Activated CD8-positive, alpha-beta memory T cell treated with anti-CD3 and anti-CD28 coated beads for 1 hour (primary cell): ENCODE measurements at places on chromosomes 4 and X.
A peak's percentile ranks its signal among the peaks of the same experiment; 100 is the strongest.

DNA sequence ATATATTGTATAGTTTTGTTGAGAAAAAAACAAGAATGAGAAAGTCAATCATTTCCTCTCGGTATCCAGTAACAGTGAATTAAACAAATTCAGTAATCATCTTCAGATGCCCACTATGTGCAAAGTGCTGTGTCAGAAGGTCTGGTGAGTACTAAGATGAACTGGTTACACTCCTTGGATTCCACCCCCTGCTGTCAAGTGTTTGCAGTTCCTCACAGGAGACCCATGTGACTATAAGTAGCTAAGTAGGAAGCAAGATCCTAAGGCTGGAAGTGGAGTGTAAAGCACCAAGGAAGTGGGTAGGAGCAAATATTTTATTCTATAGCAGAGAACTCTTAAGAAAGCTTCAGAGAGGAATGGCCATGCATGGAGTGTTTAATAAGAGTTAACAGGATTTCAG is 73.6 kb downstream of the SNX25 start:
- no peak for DNase-seq

DNA sequence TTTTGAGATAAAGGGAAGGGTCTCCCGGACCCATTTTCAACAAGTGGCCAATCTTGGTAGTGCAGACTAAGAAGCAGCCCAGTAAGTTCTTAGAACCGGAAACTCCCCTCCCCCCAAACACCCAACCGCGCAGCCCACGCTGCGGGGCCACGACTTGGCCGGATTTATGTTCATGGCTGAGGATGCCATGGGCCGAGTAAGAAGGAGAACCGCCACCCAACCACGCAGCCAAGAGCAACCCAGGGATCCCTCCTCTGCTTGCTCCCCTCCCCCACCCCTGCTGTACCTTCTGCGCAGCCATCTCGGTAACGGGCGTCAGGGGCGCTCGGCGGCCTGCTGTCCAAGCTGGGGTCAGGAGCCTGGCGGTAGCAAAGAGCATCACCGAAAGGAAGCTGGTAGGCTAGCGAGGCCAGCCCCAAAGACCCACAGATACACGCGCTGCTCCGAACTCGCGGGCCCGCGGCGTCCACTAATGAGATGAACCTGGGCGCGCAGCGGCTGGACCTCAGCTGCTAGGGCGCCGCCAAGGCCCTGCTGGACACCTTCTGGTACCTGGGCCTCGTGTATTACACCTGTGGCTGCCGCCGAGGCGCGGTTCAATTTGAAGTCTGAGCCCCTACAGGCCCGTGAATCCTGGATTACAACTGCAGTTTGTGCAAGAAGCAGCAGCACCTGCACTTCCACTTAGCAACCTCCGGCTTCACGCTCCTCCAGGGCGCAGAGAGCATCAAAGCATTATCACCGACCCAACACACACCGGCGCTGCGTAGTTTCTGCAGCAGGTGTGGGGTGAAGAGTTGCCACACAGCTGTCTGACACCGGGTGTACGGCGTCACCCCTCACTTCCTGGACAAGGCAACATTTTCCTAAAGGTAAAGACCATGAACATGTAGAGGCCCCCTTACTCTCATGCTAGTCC is 63.4 kb downstream of the NUDT10 start:
- DNase-seq: peak; percentile 32

GRCh38 chr4:3489451-3489962 is 26.4 kb downstream of the DOK7 start:
- no peak for DNase-seq

DNA sequence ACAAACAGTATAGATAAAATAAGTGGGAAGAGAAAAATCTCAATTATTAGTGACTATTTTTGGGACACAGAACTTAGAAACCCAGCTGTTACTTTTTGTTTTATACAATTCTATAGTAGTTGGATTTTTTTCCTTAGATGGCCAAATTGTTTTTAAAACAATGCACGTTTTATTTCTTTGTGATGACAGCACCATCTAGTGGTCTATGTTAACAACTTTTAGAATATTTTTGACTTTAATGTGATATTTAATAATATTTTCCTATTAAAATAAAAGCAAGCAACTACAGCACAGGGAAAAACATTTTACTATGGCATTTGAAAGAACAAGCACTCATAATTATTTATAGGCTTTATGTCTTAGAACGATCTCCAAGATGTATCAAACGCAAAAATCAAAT is 5.6 kb upstream of the SMIM31 start:
- no peak for DNase-seq

- no peak for DNase-seq
Measured at GRCh38 chrX:20143111-20143510, 1.5 kb upstream of the EIF1AX start.

- no peak for DNase-seq
Measured at GRCh38 chrX:79368441-79368840, 1.3 kb upstream of the ITM2A start.

DNA sequence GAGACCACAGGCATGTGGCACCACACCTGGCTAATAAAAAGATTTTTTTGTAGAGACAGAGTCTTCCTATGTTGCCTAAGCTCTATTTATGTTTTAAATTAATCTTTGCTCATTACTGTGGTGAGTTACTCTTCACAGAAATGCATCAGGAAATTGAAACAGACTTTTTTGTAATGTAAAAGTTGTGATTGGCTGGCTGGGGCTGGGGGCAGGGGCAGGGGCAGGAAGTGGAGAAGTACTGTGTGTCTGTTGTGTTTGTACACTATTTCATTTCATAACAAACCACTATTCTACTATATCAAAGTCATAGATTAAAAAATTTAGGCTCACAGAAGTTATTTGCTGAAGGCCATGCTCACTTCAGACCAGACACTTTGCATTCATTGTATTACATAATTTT is 19.1 kb upstream of the ABRAXAS1 start:
- no peak for DNase-seq

DNA sequence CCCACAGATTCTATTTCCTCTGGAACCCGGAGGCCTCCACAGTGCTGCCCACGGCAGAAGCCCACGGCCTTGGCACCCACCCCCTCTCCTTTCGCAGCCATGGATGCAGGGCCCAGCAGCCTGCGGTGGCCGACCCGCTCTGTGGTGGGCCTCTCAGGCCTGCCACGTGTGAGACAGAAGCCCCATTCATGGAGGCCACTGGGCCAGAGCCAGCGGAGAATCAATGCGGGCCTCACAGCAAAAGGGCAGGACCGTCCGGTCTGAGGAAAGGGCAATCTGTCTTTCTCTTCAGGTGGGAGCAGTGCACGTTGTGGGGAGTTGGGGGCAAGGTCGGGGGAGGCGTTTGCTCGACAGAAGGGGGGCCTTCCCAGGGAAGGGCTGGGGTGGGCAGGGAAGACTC is 8.4 kb upstream of the HAUS7 start:
- no peak for DNase-seq

DNA sequence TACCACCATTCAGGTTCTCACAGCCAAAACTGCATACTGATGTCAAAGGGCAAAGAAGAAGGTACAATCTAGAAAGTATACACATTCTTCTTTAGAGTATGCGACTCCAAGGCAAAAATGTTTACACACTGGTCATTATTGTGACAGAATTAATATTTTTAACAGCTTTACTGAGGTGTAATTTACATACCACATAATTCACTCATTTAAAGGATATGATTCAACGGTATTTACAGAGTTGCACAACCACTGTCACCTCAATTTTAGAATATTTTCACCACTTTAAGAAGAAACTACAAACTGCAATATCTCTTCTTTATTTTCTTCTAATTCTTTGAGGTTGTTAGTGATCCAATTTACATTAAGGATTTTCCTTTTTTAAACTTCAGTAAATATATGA is 325.4 kb upstream of the SMIM31 start:
- no peak for DNase-seq

GRCh38 chrX:23390979-23391378 is 56.3 kb downstream of the PTCHD1 start:
- DNase-seq: no peak

DNA sequence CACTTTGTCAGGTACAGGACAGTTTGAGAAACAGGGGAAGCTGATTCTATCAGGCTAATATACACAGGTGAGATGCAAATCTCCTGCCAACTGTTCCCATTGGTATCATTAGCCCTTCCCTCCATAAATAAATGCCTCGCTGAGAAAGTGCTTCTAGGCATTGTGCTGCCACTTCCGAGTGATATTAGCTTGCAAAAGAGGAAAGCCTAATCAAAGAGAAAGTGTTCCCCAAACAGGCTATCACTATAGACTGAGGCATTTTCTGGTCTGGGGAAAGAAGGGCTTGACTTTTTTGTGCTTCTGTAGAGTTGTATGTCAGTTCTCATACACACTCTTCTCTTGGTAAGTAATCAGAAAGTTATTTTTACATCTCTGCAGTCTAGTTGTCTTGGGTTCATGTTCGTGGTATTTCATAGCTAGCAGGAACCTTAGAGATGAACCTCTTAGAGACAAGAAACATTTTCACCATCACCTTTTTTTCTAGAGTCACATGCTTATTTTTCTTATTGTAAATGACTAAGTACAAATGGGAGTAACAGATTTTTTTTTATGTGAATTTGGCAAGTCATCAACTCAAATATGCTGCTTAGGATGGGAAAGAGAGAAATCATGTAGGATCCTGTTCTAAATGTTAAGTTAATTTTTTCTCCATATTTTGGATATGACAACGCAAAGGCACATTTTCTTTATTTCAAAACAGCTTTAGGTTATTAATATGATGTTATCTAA is 1009.8 kb downstream of the ADGRL3 start:
- DNase-seq: no peak

GRCh38 chrX:137428221-137428661 is 137.7 kb upstream of the ZIC3 start:
- no peak for DNase-seq

DNA sequence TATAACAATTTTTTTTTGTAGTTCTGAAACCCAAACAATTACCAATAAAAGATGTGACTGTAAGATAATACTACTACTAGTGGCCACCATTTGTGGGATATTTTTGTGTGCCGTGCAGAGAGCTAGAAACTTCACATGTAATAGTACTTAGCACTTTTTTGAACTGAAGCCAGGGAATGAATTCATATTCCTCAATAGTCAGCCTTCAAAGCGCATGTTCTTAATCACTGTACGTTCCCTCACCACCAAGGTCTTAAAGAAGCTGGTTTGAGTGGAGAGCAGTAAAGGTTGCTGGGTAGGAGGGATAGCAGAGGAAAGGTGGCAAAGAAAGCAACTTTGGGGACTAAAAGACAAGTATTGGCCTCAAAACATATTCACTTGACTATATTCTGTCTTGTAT is 9.6 kb upstream of the RUFY3 start:
- no peak for DNase-seq

GRCh38 chrX:82218361-82218760 is 1016.5 kb downstream of the SH3BGRL start:
- no peak for DNase-seq

DNA sequence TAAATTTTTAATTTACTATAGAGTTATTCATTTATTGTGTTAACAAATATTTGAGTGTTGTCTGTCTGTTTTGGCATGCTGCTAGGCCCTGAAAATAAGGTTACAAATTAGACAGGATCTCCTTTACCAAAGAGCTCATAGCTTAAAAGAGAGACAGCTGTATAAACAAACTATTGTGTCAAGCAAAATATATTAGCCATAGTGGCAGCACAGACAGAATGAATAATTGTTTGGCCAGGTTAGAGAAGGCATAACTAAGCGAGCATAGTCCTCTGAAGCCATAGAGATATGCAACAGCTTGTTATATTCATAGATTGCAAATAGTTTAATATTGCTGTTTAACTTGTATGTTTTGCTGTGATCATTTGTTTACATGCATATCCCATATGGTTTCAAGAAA is 66.7 kb upstream of the NDUFC1 start:
- DNase-seq: no peak

- DNase-seq: no peak
Measured at GRCh38 chr4:140641789-140642439, 73.2 kb upstream of the UCP1 start.

DNA sequence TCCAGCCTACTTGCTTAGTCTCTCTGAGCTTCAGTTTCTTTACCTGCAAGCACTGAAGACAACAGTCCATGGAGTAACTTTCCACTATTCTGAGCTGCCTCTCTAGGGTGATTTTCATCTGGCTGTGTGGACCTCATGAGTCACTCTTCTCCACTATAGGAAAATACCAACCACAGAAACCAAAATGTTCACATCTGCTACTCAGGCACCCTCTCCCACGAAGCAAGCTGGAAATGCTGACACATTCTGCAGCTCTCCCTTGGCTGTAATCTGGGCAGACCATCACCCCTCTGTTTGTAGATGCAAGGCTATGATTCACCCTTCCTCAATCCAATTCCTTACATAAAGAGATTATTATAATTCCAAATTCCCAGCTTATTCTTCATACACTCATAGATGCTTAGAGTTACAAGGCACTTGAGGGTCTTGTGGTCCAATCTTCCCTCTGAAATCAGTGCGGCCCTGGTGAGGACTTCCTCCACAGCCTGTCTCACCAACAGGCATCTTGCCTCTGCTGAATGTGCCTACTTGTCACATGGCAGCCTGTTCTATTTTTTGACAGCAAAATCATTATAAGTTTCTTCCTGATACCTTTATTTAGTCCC is 97.0 kb upstream of the LNX1 start:
- DNase-seq: no peak

DNA sequence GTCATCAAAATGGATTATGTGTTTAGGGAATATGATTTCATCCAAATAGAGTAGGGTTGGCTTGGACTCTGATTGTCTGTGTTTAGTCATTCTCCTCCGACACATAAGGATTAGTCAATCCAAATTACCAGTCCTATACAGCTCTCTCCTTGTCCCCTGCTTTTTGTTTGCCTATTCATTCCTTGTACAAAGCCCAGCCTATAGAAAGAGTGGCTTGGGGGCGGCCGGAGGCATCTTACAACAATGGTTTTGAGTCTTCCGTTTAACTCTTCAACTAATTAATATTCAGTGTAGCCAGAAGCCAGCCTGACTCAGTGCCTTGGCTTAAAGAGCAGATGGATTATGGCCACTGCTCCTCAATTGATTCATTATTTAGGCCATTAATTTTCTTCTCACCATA is 796.6 kb upstream of the POU3F4 start:
- DNase-seq: no peak

GRCh38 chr4:1204828-1205585 is 32.6 kb upstream of the SPON2 start:
- no peak for DNase-seq

DNA sequence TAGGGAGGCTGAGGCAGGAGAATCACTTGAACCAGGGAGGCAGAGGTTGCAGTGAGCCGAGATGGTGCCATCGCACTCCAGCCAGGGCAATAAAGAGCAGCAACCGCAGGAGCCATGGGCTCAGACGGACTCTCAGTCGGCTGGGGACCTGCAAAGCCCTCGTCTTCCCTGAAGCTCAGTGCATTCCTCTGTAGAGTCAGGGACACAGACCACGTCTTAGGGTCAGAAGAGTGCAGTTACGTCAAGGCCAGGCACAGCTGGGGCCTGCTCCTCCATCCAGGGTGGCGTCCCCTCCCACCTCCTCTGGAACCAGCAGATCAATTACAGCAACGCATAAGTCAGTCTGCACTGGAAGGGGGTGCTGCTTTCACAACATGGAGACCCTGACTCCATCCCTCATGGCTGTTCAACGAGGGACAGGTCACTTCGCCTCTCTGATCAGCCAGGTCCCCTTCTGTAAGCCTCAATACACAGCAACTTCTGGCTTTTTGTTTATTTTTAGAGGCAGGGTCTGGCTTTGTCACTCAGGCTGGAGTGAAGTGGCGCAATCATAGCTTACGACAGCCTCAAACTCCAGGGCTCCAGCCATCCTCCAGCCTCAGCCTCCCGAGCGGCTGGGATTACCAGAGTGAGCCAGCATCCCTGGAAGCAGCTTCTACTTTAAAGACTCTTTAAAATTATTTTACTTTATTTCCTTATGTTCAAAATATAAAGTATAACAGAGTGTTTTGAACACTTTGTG is 76.4 kb downstream of the ZFYVE28 start:
- no peak for DNase-seq

GRCh38 chrX:45007598-45007997 is 134.6 kb downstream of the KDM6A start:
- DNase-seq: no peak
